ENCODE measurements at places on chromosomes 5 and 9. TPM values are rescaled to one million over a fixed set of nuclear protein-coding genes. Genes with fewer than 3 reads are reported as not detected.
A peak's percentile ranks its signal among the peaks of the same experiment; 100 is the strongest.

- H3K27ac ChIP-seq = no peak overlapping the region
- no peaks in the 10 kb centered on the region for H3K27me3 ChIP-seq
- H3K36me3 ChIP-seq = no peaks in the 10 kb centered on the region
- DNase-seq = no peak
Measured at GRCh38 chr5:72364171-72364570, 44.0 kb downstream of the PTCD2 start.

GRCh38 chr9:14924230-14925219 is 14.3 kb upstream of the FREM1 start:
- peak overlapping the region; percentile 64 for H3K27ac ChIP-seq
- H3K4me3 ChIP-seq = peak overlapping the region; percentile 58
- DNase-seq = no peak
- H3K4me1 ChIP-seq = no peaks in the 10 kb centered on the region
- no peaks in the 10 kb centered on the region for H3K36me3 ChIP-seq

DNA sequence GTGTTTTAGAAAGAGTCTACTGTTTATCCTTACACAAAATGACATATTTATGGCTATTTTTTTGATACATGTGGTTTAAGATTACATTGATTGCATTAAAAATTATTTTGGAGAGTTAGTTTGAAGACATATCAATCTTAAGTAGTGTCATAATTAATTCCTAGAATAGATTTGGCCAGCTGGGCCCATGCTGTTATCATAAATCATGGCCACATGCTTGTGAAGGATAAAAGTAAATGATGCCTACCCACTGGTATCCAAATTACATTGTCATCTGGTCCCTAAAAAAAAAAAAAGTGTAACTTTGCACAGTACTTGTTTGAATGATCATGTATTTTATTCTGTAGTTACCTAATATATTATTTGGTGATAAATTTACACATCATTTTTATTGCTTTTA is 96.9 kb downstream of the PARP8 start:
- no peak overlapping the region for H3K27ac ChIP-seq
- no peak for DNase-seq
- no peaks in the 10 kb centered on the region for H3K4me1 ChIP-seq
- H3K27me3 ChIP-seq = no peaks in the 10 kb centered on the region
- H3K4me3 ChIP-seq = no peak overlapping the region

- no peaks in the 10 kb centered on the region for H3K4me1 ChIP-seq
- peak; percentile 68 for DNase-seq
- no peak overlapping the region for H3K4me3 ChIP-seq
- no peak overlapping the region for H3K27ac ChIP-seq
- no peaks in the 10 kb centered on the region for H3K27me3 ChIP-seq
Measured at GRCh38 chr5:149837680-149838269, 106.8 kb downstream of the PDE6A start.

The PPP3R2 gene
- not detected for total RNA-seq

The AGXT2 gene
- total RNA-seq = not detected

The MARVELD2 gene
- 11.1 TPM for total RNA-seq

Measured in breast epithelium (tissue), 4 donors.